ENCODE measurements at places on chromosomes 6 and 20.

DNA sequence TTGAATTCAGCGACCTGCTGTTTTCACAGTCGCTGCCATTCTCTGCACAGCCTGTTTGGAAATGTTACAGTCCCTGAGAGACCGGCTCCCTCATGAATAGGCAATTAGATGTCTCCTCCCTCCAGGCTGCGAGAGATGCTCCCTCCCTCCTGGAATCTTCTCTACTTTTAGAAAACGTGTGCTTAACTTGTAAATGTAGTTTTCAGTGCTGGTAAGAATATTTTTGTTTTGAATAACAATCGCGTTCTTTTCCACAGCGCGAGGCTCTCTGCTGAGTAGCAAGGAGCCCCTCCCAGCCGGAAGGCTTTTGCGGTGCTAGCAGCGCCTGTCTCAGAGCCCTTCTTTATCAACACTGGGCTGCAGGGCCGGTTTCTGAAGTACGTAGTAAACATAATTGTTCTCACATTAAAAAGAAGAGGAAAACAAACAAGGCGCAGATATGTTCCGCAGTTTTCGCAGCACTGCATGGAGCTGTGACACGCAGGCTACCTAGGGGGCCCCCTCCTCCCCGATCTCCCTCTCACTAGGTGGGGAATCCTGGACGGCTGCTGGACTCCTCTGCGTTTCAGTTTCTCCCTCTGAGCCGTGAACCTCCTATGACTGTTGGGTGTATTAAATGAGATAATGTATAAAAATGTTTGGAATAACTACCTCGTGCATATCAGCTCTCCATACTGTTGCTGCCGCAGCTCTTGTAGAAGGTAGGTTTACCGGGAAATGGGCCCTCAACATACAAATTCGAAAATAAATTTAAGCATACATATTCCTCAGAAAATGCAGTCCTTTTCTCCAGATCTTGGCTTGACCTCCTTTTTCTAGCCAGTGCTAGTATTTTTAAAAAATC is 79.0 kb upstream of the SPACA1 start:
- DNase-seq = no peak

- no peak for DNase-seq
These were observed 54.7 kb downstream of the TRAM2 start for GRCh38 chr6:52522151-52522626.

DNA sequence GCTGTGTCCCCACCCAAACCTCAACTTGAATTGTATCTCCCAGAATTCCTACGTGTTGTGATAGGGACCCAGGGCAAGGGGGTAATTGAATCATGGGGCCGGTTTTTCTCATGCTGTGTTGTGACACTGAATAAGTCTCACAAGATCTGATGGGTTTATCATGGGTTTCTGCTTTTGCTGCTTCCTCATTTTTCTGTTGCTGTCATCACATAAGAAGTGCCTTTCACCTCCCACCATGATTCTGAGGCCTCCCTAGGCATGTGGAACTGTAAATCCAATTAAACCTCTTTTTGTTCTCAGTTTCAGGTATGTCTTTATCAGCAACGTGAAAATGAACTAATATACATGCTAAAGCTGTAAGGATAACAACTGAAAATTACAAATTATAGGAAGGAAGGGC is 88.3 kb downstream of the CDYL start:
- no peak for DNase-seq

DNA sequence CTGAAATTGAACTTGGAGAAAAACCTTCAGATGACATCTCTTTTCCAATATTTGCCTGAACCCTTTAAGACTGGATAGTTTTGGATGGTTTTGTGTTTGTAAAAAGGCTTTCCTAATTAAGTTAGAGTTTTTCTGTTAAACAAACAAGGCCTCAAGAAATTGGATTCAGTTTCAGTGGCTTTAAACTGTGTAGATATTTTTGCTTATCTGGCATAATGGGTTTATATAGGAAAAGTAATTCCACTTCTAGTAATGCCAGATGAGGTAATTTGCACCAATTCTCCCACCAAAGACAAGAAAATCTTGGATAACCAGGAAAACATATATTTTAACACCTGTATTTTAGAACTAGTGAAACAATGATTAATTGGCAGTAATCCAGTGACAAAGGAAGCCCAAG is 12.0 kb upstream of the TRDN start:
- DNase-seq = no peak

GRCh38 chr20:3775457-3776108 is 5.7 kb downstream of the SPEF1 start:
- DNase-seq = no peak

GRCh38 chr6:11166948-11167347 is 55.4 kb upstream of the ERVFRD-1 start:
- no peak for DNase-seq

DNA sequence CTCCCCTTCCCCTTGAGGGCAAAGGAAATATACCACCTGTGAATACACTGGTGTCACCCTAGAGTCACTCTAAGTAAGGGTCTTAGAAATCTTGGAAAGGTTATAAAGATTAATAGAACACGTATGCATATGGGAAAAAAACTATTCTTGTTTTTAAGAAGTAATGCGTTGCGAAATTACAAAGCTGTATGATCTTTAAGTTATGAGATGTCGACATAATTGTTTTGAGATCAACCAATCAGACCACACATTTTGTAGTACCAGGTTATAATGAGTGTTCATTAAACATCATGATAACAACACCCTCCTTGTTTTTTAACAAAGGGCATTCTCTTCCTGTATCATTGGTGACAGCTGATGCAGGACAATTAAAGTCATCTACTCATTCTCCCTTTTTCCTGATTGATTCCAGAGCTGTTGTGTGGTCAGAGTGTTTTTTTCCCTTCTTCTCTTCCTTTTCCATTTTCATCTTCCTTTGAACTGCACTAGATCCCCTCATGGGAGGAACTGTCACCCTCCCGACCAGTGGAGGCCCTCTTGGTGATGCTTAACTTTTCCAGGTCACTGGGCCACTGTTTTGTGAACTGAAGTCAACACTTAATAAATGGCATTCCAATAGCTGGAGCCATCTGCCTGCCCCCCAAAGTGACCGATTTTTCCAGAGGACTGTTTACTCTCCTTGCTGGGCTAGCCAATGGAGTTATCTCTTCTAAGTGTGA is 37.0 kb downstream of the PRDM1 start:
- DNase-seq = no peak

DNA sequence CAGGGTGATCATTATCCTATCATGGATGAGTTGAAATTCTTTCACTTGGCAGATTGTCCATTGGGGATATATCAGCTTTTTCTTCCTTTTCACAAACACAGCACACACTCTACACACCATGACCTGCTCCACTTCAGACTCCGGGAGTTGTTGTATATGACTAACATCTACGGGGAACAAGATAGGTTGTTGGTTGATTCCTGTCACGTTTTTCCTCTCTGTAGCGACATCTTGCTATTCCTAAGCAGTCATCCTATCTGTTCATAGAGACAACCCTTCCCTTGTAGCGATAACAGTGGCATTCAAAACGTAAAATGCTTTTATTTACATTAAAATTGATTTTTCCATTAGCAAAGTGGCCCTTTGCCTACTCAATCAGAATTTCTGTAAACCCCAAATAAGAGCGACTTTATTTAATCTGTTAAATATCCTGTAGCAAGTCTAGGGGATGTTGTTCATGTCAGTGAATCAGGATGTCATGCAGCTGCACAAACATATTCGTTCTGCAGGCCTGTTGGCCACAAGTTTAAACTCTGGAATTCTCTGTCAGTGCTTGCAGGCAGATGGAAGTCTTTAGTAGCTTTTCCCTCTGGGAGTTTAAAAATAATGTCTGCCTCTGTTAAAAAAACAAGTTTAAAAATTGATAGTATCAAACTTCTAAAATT is 23.1 kb downstream of the PHACTR2 start:
- DNase-seq = no peak

DNA sequence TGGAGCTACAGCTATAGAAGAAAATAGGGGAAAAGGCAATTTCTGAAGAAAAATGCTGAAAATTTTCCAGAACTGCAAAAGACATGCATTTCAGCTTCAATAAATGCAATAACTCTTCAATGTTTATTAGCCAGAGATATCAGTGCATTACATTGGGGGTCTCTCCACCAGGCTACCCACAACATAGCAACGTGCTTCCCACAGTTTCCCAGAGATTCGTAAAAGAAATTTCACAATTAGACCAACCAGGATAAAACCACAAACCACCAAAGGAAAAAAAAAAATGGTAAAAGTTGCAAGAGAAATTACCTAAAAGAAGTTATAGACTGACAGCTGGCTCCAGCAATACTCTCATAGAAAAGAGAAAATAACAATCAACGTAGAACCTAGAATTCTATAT is 16.0 kb downstream of the LY86 start:
- DNase-seq = no peak

DNA sequence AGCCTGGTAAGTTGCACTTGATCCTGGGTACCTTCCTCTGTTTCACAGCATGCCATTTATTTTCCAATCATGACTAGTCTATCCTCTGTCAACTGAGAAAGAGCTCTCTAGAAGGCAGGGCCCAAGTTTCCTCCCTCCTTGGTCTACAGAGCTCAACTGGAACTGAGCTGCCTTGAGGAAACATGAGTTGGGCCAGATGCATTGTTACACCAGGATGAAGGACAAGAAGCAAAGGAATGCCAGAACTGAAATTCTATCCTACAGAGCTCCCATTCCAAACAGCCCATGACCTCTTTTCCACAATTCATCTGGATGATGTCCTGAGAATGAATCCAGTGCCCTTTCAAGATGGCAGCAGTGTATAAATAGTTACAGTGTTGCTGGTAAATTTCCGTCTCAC is 66.7 kb upstream of the E2F3 start:
- DNase-seq = no peak

GRCh38 chr6:130675072-130675471 is 152.1 kb upstream of the SMLR1 start:
- no peak for DNase-seq

DNA sequence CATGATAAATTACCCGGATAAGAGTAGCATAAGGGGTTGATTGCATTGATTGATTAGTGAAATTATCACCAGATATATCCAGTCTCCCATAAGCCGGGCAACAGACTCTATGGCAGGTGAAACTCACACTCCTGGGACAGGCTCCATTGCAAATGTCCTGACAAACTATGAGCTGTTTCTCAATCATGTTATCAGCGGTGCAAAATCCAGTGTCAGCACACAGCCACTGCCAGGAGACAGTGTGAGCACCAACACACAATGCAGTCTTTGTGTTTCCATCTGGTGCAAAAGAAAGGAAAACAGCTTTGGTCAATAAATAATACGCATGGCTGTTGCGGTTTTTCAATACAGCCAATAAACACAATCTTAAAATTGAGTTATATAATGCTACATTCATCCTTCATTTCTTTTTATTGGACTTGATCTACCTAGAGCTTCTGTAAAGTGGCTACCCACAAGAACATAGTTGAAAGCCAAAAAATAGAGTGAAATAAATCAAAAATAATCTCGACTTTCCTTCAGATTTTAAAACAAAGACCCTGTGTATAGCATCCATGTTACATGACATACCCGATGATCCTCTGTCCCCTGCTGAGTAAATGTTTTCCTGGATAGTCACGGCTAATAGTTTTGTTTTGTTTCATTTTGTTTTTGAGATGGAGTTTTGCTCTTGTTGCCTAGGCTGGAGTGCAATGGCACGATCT is 64.3 kb upstream of the AFDN start:
- DNase-seq = no peak

DNA sequence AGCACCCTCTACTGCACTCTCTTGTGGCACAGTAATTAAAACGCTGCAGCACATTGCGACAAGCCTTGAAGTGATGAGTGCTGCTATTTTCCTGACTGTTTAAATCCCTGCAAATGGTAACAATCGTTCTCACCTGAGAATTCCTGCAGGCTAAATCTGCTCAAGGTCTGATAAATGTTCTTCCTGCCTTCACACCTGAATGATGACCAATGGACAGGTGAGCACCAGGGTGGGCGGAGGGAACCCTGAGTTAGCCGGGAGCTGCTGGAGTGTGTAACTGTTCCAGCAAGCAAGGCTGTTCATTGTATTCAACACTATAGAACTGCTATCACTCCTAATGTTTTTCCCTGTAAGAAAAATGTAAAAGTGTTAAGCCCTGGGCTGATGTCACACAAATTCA is 4.0 kb downstream of the DACT2 start:
- no peak for DNase-seq

DNA sequence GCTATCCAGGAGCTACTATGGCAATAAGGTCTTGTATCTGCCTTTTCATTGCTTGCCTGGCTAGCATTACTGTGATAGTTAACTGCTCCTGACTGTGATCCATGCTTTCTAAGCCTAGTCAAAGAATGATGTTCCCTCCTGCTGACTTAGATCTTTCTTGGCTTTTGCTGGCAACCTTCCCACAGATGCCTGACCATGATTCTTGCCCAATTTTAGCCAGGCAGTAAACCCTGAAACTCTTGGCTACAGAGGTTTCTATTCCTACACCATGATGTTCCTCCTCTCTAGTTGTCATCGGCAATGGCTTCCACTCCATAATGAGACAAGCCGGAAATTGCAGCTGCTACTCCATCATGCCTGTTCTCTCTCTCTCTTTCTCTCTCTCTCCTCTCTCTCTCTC is 238.1 kb downstream of the HAO1 start:
- no peak for DNase-seq

DNA sequence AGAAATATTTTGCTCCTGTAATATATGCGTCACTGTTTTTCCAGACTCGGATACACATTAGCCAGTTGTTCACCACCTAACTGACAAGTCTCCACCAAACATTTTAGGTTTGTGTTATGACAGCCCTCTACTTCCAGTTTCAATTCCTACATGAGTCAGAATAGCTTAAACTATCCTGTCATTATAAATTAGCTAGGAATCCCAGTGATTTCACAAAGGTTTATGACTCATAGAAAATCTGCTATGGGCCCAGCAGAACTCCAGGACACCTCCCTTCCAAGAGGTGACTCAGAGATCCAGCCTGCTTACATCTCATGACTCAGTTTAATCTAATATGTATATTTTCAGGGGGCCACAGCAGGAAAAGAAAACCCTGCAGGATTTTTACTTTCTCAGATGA is 17.4 kb upstream of the PLCB4 start:
- no peak for DNase-seq

DNA sequence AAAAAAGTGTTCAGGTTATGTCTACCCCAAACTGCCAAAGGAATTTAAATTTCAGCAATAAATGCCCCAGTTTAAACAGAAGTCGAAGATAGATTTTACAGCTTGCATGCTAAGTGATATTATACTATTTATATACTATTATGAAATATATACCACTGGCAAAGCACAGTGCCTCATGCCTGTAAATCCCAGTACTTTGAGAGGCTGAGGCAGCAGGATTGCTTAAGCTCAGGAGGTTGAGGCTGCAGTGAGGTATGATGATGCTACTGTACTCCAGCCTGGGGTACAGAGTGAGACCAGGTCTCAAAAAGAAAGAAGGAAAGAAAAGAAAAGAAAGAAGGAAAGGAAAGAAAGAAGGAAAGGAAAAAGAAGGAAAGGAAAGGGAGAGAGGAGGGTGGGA is 102.1 kb downstream of the MTFR2 start:
- no peak for DNase-seq

GRCh38 chr20:41369673-41370072 is 3.1 kb upstream of the EMILIN3 start:
- no peak for DNase-seq

- no peak for DNase-seq
These were observed 1.7 kb upstream of the TMEM170B start for GRCh38 chr6:11535801-11536230.

- DNase-seq = no peak
These were observed 51.2 kb upstream of the AKIRIN2 start for GRCh38 chr6:87753131-87753685.

Data from NCI-H187 treated with DMSO at 0.1 percent for 48 hours (cell line).